ENCODE measurements at places on chromosomes 2 and 18.

DNA sequence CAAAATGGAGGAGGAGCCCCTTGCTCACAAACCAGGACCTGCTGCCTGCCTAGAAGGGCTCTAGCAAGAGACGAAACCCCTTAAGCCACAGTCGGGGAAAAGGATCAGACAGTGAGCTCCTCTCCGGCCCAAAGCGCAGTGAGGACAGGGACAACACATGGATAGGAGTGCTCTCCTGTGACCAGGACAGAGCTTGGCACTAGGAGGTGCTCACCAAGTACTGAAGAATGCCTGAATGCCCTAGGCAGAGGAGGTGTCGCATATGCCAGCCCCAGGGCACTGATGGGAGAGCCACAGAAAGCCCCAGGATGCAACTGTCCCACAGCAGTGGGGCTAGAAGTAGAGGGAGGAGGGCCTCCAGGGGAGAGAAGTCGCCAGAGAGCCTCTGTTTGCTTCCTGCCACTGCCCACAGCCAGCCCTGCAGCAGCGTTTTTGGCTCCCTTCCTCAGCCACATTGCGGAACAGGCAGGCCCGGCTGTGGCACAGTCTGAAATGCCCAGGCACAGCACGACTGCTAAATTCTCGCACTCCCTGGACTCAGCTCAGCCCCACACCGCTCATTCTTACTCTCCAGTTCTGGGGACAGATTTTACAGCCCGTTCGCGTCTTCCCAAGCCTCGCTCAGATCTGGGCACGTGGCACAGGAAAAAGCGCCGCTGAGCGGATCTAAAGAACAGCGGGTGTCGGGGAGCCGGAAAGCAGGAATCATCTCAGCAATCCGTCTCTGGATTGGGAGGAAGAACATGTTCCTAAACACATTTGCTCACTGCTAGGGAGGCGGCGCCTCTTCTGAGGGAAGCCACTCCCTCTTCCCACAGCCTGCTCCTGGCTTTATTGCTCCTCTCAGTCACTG lies 98.7 kb upstream of the POU3F3 start:
- no peak for DNase-seq

GRCh38 chr18:61551586-61551985 lies 218.4 kb downstream of the CDH20 start:
- no peak for DNase-seq

- DNase-seq, result no peak
Observed at GRCh38 chr2:147100406-147101035, 744.3 kb upstream of the ACVR2A start.

- DNase-seq, result no peak
Observed at GRCh38 chr2:47056868-47057686, 98.0 kb downstream of the STPG4 start.

DNA sequence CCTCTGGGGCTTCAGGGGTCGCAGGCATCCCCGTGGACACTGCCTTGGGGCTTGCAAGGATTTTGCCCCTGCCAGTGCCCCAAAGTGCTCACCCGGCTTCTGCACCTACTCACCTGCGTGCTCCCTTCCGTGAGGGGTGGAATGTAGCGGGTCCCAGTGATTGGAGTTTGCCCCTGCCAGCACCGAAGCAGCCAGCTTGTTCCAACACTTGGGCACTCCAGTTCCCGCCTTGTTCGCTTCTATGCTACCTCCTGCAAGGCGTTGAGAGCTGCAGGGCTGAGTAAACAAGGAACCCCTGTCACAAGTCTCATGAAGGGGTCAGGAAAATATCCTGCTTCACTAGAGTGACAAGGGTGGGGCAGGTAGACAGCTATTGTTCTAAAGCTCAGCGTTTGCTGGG lies 631.5 kb downstream of the EPHA4 start:
- DNase-seq, result no peak

DNA sequence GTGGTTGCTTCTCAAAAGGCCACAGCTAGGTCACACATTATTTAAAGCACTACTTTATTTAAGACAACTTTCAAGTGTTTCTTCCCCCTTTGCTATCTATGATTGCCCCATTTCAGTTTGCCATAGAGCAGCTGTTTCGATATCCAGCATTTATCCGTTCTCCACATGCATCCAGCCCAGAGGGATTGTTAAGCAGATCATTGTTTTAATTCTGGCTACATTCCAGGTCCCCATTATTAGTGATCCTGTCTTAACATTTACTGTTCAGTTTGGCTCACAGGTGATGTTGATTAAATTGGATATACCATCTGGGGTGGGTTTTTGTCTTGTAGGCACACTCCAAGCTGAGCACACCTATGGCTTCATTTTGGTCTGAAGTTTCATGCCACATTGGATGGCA lies 638.7 kb downstream of the ZEB2 start:
- DNase-seq, result no peak

DNA sequence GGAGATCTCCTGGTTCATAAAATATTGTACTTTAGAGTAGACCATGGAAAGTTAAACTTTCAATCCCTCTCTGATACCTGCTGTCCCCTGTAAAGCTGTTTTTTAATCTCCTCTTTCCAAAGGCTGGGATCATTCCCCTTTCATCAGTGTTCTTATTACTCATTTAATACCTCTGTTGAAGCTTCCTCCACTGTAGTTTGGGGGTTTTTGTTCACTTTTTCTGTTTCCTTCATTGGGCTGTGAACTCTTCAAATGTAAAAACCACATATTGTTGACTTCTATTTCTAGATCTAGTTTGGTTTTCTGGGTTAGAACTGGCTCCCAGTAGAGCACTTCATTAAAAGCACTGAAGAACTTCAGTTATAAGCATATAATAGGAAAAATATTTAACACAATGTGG lies 598.1 kb downstream of the RNF144A start:
- DNase-seq, result no peak

GRCh38 chr2:3942841-3943240 lies 239.5 kb downstream of the DCDC2C start:
- DNase-seq, result no peak

DNA sequence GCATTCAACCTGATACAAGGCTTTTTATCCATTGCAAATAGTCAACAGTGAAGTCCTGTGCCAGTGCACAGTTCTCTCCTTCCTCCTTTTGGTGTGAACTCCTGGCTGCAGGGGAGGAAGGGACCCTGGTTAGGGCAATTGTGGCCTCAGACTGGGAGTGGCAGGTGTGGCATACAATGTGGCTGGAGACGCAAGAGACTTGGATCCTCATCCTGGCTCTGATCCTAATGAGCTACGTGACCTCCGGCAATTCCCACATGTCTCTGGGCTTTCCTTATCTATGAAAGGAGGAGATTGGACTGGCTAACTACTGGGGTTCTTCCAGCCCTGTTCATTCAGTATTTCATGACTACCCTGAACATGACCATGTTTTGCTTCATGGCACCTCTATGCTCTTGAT lies 10.5 kb upstream of the IL1A start:
- DNase-seq, result no peak

GRCh38 chr2:177748360-177748759 lies 324.2 kb downstream of the PDE11A start:
- no peak for DNase-seq

GRCh38 chr2:16625759-16626158 lies 39.9 kb downstream of the CYRIA start:
- DNase-seq, result no peak

DNA sequence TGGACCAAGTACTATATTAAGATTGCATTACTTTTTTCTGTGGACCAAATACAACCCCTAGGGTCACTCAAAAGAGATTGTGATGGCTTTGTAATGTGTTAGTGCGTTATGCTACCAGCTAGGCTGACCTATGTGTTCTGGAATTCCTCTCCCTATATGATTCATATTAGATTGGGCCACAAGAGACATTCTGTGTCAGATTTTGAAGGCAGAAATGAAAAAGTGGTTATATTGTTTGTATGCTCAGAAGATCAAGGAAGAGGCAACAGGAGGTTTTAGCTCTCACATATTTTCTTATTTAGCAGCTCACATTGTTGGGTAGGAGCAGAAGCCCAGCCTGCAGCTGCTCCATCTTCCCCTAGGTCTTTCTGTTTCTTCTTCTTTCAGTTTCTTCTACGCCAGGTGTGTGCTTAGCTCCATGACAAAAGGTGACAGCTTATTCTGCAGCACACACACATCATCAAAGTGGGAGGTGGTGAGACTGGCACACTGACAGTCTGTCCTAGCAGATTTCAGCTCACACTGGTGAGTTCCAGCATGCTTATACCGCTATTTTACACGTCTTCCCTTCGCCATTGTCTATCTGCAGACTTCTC lies 156.8 kb upstream of the UBE2E3 start:
- no peak for DNase-seq

DNA sequence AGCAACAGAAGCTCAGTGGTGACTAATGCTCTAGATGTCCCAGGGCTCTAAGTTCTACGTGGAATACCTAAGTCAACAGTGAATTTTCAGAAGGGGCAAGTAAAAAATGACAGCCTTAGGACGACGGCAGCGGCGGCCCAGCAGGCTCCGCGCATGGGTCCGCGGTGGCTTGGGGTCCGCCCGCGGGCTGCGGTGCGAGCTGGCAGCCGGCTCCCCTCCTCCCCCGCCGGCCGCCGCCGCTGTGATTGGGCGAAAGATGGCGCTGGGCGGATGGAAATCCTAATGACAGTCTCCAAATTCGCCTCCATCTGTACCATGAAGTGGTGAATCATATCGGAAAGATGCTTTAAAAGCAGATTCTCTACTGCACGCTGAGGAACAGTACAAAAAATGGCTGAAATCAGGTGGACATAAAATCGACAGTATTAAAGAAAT lies 74.7 kb downstream of the HNRNPLL start:
- DNase-seq, result peak; percentile 22

DNA sequence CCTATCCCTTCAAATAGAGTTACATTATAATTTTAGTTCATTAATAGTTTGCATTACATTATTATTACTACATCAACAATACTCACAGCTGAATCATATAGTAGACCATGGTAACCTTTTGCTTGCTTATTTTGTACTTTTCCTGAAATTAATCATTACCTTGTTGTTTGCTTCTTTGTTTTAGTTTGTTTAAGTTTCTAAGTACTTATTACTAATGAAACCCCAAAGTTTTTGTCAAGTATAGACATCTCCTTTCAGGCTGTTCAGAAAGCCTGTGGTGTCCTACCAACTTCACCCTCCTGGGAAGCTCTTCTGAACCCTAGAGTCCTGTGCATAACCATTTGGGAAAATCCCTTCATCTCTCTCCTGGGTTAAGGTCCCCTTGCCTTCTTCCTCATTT lies 43.5 kb upstream of the LAPTM4A start:
- no peak for DNase-seq

- no peak for DNase-seq
Observed at GRCh38 chr2:77028032-77028600, 494.1 kb downstream of the LRRTM4 start.

DNA sequence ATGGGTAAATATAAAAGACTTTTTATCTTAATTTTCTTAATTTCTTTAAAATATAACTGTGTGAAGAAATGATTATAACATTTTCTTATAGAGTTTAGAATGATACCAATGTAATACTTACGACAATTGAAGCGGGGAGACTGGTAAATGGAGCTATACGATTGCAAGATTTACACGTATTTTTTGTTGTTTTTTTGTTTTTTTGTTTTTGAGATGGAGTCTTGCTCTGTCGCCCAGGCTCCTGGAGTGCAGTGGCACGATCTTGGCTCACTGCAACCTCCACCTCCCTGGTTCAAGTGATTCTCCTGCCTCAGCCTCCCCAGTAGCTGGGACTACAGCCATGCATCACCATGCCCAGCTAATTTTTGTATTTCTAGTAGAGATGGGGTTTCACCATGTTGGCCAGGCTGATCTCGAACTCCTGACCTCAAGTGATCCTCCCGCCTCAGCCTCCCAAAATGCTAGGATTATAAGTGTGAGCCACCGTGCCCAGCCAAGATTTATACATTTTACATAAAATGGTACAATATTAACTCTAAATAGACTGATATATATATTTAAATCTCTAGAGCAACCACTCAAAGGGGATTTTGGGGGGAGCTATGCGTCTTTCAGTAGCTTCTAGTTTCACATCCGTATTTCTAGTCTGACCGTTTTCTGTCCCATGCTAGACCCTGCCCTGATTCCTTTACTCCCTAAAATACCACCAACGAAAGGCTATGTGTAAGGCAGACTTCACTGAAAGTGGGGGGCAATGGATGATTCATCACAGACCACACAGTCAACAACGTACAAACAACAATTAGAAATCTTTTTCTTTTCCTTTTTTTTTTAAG lies 28.2 kb upstream of the ATG16L1 start:
- no peak for DNase-seq

DNA sequence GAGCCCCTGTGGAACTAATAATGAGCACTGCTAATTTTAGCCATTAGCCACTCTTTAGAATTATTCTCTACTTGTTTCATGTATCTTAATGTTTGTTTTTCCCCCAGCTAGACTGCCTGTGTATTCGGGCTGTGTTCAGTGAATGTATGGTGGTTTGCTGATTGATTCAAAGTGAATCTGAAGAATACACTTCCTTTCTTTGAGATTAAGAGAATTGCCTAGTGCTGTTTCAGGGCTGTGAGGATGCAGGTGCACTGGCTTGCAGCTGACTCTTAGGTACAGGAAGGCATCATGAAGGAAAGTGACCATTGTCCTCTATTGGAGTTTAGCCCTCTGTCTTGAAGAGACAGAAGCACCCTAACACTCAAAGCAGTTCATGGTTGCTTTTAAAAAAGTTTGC lies 138.7 kb downstream of the CERS6 start:
- no peak for DNase-seq

- DNase-seq, result no peak
Observed at GRCh38 chr2:53960476-53960875, 10.3 kb downstream of the PSME4 start.

GRCh38 chr2:153068052-153068451 lies 349.6 kb downstream of the ARL6IP6 start:
- DNase-seq, result no peak

GRCh38 chr18:58191626-58192025 lies 147.6 kb downstream of the NEDD4L start:
- DNase-seq, result no peak

GRCh38 chr2:193966590-193966989 lies 1690.4 kb upstream of the SLC39A10 start:
- DNase-seq, result no peak

DNA sequence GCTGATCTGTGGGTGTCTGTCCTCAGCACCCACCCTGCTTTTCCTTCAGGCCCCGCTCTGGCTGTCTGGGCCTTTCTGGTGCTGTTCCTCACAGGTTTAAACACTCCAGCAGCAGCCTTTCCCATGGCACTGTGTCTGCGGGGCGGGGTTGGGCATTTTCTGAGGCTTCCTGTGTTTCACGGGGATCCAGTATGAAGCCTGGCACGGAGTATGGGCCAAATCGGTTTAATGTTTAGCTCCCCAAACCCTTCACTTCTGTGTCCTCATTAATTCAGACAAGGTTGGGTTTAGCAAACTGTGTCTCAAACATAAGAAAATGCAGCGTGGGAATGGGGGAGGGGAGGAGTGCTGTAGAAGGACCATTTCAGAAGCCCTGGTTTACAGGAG lies 44.9 kb downstream of the HPCAL1 start:
- DNase-seq, result no peak

DNA sequence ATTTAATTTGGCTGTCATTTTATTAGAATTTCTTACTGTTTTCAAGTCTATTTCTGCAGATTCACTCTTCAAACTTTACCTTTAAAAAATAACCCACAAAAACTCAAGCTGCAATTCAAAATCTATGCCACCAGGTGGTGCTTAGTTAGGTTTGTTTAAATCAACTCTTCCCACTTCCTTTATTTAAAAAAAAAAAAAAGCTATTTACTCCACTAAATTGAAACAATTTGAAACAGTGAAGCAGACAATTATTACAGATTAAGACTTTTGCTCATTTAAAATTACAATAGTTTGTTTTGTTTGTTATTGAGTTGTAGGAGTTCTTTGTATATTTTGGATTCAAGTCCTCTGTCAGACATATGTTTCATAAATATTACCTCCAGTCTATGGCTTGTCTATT lies 300.0 kb downstream of the PDE11A start:
- no peak for DNase-seq
